Natural killer cell treated with Interleukin-12 subunit alpha and Interleukin-12 subunit beta and Interleukin-15 and Interleukin-18, amount 100 ng/mL, for 72 hours (primary cell): ENCODE measurements at places on chromosomes 6 and 20.

- DNase-seq: no peak
Observed at GRCh38 chr6:139583420-139583819, 209.0 kb upstream of the CITED2 start.

GRCh38 chr6:138977242-138977641 lies 10.8 kb downstream of the REPS1 start:
- DNase-seq: no peak

DNA sequence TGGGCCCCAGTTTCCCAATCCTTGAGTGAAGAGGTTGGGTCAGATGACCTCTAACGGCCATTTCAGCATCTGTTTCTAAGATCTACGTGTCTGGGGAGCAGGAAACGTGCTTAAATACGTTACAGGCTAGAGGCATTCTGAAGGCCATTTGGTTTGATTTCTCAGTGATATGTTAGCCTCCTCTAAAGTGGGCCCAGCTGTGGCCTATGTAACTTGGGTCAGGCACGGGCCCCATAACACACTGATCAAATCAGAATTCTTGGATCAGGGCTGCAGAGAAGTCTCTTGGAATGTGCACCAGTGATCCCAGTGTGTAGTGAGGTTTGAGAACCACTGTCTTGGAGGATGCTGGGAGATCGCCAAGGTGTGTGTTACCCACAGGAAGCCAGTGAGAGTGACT lies 36.1 kb upstream of the TGM3 start:
- DNase-seq: no peak

GRCh38 chr20:61773926-61774587 lies 291.6 kb downstream of the TAF4 start:
- no peak for DNase-seq

DNA sequence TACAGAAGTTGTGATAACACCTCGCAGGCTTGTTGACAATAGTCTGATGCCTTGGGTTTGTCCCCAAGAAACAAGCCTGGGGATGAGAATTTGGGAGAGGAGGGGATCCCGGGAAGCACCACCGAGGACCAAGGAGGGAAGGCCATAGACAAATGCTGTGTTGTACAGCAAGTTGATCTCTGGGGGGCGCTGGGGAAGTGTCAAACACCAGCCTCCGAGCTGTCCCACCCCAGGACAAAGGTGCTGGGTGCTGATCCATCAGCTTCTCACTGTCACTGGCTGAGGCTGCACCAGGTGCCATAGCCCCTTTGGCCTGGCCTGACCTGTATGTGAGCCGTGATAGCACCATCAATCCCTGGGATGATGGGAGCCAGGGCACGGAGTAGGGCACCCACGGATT lies 64.0 kb downstream of the SYNDIG1 start:
- no peak for DNase-seq

DNA sequence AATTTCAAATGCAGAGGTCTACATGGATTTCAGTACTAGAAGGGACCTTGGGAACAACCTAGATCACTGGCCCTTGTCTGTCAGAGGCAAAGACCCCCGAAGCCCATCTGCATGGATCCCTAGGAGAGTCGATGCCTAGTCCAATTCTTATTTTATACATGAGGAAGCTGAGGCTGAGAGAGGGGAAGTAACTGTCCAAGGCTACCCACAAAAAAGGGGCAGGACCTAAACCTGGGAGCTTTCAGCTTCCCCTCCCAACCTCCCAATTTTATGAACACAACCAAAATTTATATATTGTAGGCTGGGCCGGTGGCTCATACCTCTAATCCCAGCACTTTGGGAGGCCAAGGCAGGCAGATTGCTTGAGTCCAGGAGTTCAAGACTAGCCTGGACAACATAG lies 73.2 kb downstream of the TRERF1 start:
- DNase-seq: no peak

DNA sequence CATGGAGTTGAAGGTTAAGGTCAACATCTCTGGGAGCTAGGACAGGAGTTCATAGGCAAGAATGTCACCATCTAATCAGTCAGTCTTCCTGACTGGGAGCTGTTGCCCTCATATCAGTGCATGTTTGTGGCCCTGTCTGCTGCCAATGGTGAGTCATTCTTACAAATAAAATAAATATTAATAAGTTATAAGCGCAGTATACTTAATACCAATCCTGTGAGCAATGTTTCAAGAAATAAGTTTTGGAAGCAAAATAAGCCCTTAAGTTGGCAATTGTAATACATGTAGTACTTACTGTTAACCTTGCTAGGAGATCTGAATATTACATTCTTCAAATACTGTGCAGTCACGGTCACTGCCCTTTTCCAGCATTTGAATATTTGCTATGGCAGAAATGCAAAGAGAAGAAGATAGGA lies 20.2 kb upstream of the MDGA1 start:
- DNase-seq: no peak

- no peak for DNase-seq
Observed at GRCh38 chr20:41478026-41478425, 111.4 kb upstream of the EMILIN3 start.

DNA sequence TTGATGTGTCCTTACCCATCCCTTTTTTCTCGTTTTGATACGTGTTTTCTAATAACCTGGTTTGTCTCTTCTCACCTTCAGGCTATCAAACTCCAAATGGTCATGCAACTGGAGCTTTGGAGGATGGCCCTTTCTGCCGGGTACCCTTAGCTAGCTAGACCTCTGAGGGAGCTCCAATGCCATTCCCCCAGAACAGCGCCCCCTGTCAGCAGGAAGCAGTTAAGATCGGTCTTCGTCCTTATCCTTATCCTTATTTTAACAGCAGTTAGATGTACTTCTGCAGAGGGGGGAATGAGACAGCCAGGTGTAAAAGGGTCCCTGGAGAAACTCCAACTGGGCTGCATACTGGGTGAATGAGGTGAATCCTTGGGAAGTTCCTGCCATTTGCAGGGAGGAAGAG lies 37.2 kb downstream of the SEL1L2 start:
- no peak for DNase-seq

DNA sequence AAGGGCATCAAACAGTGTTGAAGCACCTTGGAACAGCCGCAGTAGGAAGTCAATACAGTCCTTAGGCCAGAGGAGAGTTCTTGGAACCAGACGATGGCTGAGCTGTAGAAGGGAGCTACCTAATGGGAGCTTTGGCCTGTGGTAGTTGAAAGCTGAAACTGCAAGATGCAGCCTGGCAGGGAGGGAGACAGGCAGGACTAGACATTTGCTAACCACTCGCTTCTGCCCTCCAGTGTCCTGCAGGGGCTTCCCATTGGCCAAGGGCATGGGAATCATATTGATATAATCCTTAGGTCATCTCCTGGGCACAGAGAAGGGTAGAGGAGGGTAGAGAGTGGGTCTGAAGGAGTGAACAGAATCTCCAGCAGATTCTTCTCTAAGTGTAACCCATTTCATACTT lies 60.4 kb downstream of the TPD52L1 start:
- no peak for DNase-seq

- no peak for DNase-seq
Observed at GRCh38 chr6:87110636-87111035, 15.7 kb upstream of the CGA start.

GRCh38 chr6:134984821-134985220 lies 34.9 kb upstream of the ALDH8A1 start:
- no peak for DNase-seq

GRCh38 chr6:170047823-170048222 lies 243.1 kb downstream of the DLL1 start:
- DNase-seq: no peak

DNA sequence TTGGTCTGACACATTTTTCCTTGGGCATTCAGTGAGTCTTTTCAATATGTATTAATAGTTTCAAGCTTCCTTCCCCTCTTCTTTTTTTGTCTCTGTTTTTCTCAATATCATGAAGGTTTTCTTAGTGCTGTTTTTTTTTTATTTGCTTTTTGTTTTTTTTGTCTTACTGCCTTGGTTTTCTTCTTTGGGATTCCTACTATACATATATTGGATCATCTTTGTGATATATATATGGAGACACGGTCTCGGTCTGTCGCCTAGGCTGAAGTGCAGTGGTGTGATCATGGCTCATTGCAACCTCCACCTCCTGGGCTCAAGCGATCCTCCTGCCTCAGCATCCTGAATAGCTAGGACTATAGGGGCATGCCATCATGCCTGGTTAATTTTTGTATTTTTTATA lies 43.8 kb downstream of the NCOA3 start:
- DNase-seq: no peak

DNA sequence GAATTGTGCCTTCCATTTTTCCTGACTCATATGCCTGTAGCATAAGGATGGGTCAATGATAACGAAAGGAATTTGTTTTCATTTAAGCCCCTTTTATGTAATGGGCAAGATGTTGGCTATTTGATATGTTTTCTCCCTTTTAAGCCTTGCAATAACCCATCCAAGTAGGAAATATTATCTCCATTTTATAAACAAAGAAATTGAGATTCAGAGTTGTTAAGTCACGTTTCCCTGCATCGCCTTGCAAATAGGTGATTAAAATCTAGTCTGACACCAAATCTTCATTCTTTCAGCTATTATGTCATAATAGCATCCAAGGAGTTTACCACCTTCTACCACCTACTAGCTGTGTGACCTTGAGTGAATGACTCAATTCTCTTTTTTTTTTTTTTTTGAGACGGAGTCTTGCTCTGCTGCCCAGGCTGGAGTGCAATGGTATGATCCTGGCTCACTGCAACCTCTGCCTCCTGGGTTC lies 7.0 kb downstream of the HNF4A start:
- no peak for DNase-seq

GRCh38 chr20:20371681-20372080 lies 3.8 kb downstream of the INSM1 start:
- DNase-seq: no peak

- no peak for DNase-seq
Observed at GRCh38 chr6:36516559-36516958, 30.7 kb downstream of the STK38 start.

DNA sequence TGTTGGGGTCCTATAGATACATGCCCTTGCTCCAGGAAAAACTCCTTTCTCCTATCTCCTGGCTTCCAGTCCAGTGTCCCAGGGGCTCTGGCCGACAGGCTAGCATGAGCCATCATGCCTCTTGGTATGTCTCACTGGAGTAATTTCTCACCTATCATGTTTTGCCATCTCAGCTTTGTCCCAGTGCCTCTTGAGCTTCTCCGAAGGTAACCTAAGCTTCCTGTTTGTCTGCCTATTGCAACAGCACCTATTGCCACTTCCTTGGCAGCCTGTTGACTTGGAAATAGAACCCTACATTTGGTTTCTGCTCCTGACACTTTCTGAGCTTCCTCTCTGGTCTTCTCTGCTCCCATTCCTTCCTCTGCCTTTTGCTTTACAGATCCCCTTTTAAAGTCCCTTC lies 197.7 kb downstream of the KCNQ5 start:
- DNase-seq: no peak

DNA sequence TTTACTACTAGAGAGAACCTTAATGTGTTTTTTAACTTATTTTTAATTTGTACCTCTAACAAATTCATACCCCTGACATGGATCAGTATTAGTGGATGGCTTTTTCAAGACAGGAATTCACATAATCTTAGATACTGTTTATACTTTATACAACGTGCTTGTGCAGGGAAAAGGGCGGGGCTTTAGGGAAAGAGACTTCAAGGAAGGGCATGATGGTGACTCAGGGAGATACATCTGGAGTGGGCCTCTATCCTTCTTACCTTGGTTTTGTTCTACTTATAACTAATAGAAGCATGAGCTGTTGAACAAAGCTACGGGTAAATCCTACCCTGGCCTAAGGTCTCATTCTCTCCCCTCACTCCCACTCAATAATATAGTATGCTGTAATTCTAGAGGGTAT lies 160.8 kb downstream of the C6orf58 start:
- DNase-seq: no peak
